ENCODE measurements at places on chromosomes 5 and 9.

GRCh38 chr5:37554938-37555337 lies 175.8 kb downstream of the WDR70 start:
- no peak for DNase-seq

DNA sequence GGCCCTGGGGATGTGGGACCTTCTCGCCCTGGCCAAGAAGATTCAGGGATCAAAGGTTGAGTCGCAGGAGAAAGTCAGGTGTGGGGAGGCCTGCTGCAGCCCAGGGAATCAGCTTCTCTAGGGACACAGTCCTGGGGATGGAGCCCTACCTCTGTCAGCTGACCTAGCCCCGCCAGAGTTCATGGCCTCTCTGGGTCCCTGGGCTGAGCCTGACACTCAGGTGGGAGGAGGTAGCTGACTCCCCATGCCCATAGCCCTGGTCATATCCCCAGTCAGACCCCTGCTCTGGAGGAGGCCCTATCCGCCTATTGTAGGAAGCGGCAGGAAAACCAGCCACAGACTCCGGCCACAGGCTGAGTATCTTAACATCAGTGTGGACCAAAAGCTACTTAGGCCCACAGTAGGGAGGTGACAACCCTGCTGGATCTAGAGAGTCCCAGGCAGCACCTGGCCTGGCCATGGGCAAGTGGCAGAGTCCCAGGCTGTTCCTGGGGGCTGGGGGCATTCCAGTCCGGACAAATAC lies 15.0 kb upstream of the MRNIP start:
- DNase-seq = no peak

DNA sequence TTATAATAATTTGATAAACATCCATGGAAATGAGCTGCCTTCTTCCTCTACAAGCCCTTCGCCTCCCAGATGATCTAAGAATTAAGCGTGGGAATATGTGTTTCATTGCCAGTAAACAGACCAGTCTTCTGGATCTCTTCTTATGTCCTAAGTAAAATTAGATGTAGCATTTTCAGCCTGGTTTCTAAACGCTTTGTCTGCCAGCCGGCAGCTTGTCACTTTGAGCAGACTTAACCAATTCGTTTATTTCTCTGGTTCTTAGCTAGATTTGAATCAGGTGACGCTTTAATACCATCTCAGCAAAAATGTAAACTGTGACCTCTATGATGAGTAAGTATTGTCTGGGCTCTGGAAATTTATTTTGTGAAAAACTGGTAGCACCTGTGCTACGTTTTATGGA lies 380.6 kb upstream of the NUDT12 start:
- DNase-seq = no peak

- no peak for DNase-seq
Measured at GRCh38 chr5:14696057-14696456, 31.5 kb downstream of the OTULIN start.

DNA sequence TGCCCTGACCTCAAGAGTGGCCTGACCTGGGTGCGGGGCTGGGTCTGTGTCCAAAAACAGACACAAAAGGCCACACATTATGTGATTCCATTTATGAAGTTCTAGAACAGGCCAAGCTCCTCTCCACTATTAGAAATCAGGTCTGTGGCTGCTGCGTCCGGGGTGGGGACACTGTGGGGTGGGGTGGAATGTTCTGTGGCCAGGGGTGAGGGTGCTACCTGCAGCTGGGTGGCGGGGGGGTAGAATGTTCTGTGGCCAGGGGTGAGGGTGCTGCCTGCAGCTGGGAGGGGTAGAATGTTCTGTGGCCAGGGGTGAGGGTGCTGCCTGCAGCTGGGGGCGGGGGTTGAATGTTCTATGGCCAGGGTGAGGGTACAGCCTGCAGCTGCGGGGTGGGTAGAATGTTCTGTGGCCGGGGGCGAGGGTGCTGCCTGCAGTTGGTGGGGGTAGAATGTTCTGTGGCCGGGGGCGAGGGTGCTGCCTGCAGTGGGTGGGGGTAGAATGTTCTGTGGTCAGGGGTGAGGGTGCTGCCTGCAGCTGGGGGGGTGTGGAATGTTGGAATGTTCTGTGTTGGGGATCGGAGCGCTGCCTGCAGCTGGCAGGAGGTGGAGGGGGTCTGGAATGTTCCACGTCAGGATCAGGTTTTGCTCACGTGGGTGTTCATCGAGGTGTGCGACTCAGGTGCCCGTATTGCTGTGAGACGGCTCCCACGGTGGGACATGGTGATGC lies 8.3 kb downstream of the LCN12 start:
- DNase-seq = peak; percentile 56

GRCh38 chr9:87157366-87158031 lies 210.2 kb upstream of the GAS1 start:
- no peak for DNase-seq

GRCh38 chr5:170612256-170612678 lies 108.4 kb downstream of the KCNIP1 start:
- no peak for DNase-seq

- DNase-seq = no peak
Measured at GRCh38 chr9:36006549-36007315, 30.0 kb upstream of the RECK start.

DNA sequence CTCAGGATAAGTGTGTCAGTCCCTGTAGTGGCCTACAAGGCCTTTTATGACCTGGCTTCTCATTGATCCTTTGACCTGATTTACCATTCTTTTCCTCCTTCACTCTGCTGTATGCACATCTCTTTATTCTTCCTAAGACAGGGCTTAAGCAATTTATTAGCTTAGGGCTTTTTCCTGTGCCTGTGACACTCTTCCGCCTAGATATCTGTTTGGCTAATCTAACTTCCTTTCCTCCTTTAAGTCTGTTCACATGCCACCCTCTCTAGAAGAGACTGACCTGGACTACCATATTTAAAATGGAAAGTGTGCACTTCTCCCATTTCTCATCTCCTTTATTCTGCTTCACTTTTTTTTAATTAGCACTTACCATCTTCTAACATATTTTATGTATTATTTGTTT lies 29.1 kb downstream of the FOCAD start:
- DNase-seq = no peak

DNA sequence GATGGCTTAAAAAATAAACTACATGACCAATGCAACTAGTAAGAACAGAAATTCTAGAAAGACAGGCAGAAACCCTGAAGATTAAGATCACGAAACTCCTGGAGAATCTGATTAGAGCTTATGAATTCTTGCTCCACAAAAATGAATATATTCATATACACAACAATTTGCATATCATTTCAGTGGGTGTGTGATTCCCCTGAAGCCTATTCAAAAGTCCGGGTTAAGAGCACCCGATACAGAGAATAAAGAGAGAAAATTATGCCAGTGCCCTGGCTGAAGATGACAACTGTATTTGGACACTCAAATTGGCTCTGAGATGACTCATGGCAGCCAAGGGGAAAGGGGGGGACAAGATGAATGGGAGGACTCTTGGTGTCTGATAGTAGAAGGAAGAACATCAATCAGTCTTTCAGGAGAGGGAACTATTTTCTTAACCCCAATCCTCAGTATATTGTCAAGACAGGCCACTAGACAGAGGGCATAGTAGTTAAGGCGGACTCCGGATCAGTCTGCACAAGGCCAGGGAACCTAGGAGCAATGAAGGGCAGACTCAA lies 6.0 kb downstream of the TMOD1 start:
- no peak for DNase-seq

DNA sequence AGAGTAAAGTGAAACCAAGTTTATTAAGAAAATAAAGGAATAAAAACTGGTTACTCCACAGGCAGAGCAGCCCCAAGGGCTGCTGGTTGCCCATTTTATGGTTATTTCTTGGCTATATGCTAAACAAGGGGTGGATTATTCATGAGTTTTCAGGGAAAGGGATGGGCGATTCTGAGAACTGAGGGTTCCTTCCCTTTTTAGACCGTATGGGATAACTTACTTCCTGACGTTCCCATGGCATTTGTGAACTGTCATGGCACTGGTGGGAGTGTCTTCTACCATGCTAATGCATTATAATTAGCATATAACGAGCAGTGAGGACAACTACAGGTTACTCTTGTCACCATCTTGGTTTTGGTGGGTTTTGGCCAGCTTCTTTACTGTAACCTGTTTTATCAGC lies 323.9 kb upstream of the PTGER4 start:
- no peak for DNase-seq

DNA sequence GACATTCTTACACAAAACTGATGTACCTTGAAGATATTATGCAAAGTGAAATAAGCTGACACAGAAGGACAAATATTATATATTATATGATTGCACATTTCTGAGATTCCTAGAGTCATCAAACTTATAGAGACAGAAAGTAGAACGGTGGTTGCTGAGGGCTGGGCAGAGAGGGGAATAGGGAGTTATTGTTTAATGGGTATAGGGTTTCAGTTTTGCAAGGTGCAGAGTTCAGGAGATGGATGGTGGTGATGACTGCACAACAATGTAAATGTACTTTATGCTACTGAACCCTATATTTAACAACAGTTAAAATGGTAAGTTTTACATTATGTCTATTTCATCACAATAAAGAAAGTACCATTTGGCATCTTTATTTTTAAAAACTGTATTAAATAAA lies 315.8 kb upstream of the POU5F2 start:
- no peak for DNase-seq

DNA sequence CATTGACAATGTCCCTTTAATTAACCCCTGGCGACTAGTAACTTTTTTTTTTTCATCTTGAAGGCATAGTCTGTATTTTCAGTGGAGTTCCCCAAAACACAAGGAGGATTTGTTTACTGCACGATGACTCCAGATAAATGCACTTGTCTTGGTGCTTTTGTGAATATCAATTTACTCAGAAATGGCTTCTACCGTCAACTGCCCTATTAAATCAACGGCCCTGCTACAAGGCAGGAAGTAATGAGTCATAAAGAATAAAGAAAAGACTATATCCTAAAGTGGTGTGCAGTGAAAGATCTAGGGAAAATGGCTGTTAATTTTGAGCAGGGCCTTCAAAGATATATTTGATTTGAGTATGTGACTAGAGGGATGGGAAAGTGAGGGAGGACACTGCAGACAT lies 388.3 kb upstream of the CHD1 start:
- DNase-seq = no peak
